Glutamatergic neuron (in vitro differentiated cells): ENCODE measurements at places on chromosomes 3 and 15. TPM values are rescaled to one million over a fixed set of nuclear protein-coding genes. Genes with fewer than 3 reads are reported as not detected.

The RPL15 gene
- 1,377 TPM for total RNA-seq

DNA sequence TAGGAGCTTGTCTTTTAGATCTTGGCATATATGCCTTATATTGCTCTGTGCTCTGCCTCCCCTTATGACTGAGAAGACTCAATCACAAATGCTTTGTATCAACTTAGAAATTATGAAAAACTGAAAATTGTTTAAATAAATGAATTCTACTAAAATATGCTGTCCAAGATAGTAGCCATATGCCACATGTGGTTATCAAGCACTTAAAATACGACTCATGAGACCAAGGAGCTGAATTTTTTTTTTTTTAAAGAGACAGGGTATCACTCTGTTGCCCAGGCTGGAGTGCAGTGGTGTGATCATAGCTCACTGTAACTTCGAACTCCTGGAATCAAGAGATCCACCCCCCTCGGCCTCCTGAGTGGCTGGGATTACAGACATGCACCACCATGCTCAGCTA is 118.3 kb downstream of the RFTN1 start:
- H3K4me1 ChIP-seq, result peaks cover 34% of the 10 kb centered on the region
- no peak for DNase-seq
- H3K4me3 ChIP-seq, result no peak overlapping the region
- H3K27ac ChIP-seq, result no peak overlapping the region
- H3K36me3 ChIP-seq, result no peaks in the 10 kb centered on the region

DNA sequence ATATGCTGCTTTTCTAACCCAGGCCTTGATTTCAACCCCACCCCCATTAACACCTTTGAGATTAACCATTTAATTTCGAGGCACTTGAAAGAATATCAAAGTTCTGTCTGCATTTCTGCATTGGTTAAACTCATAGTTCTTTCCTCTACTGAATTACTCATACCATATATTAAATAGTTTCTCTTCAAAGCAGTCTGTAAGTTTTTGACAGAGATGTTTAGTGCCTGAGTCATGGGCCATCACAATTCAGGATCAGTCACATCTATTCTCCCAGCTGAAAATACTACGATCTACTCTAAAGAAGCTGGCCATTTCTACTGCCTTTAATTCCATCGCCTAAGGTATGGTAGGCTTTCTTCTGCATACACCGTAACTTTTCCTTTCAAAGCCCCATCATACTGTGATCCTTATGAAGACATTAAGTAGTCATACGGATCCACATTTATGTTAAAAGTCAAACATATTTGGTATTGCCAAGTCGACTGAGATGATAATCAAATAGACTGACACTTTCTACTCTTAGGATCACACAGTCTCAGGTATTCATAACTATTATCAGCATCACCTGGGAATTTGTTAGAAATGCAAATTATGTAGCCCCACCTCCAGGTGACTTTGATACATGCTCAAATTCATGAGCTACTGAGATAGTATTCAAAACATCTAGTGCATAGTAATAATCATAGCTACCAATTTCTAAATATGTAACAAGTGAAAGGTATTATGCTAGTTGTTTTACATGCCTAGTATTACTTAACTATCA is 489.4 kb upstream of the IL12A start:
- no peak overlapping the region for H3K27ac ChIP-seq
- no peaks in the 10 kb centered on the region for H3K4me1 ChIP-seq
- DNase-seq, result no peak
- H3K36me3 ChIP-seq, result no peaks in the 10 kb centered on the region

DNA sequence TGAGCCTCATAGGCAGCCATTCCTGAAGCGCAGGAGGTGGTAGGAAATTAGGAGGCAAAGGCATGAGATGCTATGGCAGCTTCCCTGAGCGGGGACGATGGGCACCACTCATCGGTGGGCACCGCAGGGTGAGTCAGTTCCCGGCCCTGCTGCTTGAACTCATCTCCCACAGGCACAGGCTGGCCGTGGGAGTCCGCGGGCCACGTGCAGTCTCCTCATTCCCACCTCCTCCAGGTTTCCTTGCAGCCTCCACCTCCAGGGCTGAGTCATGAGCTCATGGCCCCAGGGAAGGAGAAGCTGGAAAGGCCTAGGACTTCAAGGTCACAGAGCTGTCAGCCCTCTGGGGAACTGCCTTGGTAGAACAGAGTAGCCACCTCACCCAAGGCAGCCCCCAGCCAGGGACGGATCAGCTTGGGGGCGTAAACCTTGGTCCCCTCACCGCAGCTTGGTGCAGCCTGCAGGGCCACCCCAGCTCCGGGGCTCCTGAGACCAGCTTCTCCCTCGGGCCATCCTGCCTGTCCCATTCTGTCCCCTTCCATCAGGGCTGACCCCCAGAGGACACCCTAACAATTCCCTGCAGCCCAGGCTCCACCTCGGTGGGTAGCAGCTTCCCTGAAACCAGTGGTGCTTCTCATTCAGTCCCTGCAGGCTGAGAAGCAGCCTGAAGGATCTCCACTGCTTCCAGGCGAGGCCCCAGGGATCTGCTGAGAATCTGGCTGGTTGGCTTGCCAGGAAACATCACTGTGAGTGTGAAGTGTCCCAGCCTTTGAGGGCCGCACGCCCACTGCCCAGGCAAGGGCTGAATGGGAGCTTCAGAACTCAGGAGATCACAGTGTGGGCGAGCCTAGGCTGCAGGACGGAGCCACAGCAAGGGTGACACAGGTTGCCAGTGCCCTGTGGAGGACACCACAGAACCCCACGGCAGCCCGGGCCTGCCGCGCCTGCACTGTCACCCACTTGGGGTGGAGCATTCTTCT is 150.7 kb upstream of the MEF2A start:
- no peaks in the 10 kb centered on the region for H3K36me3 ChIP-seq
- no peak for DNase-seq
- H3K27ac ChIP-seq, result no peak overlapping the region
- H3K4me3 ChIP-seq, result no peak overlapping the region
- no peaks in the 10 kb centered on the region for H3K4me1 ChIP-seq

DNA sequence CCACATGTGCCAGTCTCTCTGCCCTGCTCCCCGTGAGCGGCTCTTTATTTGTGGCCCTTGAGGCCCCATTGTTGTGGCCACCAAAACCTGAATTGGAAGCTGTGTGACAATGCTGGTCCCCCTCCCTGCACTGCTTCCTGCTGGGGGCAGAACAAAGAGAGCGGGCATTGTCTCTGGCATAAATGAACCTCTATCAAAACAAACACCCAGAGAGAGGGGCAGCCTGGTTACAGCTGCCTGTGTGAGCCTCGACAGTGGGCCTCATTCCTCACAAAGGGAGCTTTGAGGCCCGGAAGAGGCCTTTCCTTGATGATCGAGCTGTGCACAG is 152.9 kb downstream of the IGF1R start:
- H3K27ac ChIP-seq, result peak overlapping the region; percentile 79
- H3K4me3 ChIP-seq, result peak overlapping the region; percentile 74
- no peak for DNase-seq
- H3K36me3 ChIP-seq, result no peaks in the 10 kb centered on the region
- H3K27me3 ChIP-seq, result peaks cover 5% of the 10 kb centered on the region

The PIGBOS1 gene
- total RNA-seq, result 14.4 TPM
